WTC11 (cell line): ENCODE measurements at places on chromosomes 2 and 18. TPM values are rescaled to one million over a fixed set of nuclear protein-coding genes. Genes with fewer than 3 reads are reported as not detected.

Gene LYG2
- 0.25 TPM in 1 of 3 replicates, not detected in the others for total RNA-seq

DNA sequence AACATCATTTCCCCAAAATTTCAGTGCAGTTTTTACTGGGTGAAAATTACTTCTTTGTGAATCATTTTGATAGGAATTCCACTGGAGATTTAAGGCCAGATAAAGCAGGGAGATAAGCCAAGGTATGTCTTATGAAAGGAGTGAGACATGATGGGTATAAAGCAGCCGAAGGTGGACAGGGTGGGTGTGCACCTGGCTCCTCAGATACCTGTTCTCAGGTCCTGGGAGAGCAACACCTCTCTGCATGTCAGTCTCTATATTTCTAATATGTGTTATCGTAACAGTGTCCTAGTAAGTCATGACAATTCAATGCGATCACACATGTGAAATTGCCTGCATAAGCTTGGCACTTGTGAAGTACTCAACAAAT is 768.8 kb downstream of the RNF144A start:
- DNase-seq = no peak
- peaks cover 4% of the 10 kb centered on the region; the same call in 1 of the 2 replicates for H3K27me3 ChIP-seq
- no peak overlapping the region for H3K4me3 ChIP-seq
- H3K27ac ChIP-seq = no peak overlapping the region

- H3K4me1 ChIP-seq = peaks cover 27% of the 10 kb centered on the region
- H3K4me3 ChIP-seq = no peak overlapping the region
- peaks cover 3% of the 10 kb centered on the region; the same call in 1 of the 2 replicates for H3K27me3 ChIP-seq
- H3K27ac ChIP-seq = no peak overlapping the region
- no peak for DNase-seq
Measured at GRCh38 chr18:51610481-51610880, 413.0 kb upstream of the MEX3C start.

DNA sequence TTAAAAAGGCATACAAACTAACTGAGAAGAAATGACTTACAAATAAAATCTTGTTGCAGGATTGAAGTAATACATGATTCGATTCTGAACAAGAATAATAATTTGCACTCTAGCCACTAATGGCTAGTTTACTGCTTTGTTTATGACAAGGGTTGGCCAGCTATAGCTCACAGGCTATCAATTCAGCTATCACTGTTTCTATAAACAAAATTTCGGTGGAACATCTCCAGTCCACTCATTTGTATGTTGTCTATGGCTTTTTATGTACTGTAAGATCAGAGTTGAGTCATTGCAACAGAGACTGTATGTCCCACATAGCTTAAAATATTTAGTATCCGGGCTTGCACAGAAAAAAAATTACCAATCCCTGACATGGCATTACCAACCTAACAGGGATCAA is 543.7 kb upstream of the CNTNAP5 start:
- no peaks in the 10 kb centered on the region for H3K36me3 ChIP-seq
- no peak overlapping the region for H3K27ac ChIP-seq
- no peak overlapping the region for H3K4me3 ChIP-seq
- H3K4me1 ChIP-seq = peaks cover 4% of the 10 kb centered on the region; the same call in 1 of the 2 replicates

DNA sequence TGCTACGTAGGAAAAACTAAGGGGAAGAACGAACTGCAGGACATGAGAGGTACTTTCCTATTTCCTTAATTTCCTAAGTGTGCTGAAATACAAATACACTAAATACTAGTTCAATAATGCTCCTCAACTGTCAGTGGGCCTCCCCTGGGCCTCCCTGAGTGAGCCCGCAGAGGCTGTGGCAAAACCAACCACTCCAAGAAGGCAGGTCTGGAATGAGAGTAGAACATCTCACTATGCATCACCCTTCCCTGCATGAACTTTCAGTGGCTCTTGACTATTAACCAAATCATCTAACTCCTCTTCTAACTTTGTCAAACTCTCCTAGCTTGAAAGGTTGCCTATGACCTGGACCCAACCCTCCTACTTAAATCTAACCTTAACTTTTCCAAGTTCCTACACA is 84.6 kb downstream of the THADA start:
- H3K36me3 ChIP-seq = peaks cover 7% of the 10 kb centered on the region
- H3K4me1 ChIP-seq = no peaks in the 10 kb centered on the region
- no peak overlapping the region for H3K27ac ChIP-seq
- DNase-seq = no peak
- no peak overlapping the region for H3K4me3 ChIP-seq

GRCh38 chr2:225009768-225010167 is 32.5 kb downstream of the DOCK10 start:
- peaks cover 39% of the 10 kb centered on the region for H3K4me1 ChIP-seq
- H3K27ac ChIP-seq = peak overlapping the region; percentile 42; the same call in 1 of the 2 replicates
- H3K4me3 ChIP-seq = no peak overlapping the region
- DNase-seq = no peak
- H3K27me3 ChIP-seq = no peaks in the 10 kb centered on the region

DNA sequence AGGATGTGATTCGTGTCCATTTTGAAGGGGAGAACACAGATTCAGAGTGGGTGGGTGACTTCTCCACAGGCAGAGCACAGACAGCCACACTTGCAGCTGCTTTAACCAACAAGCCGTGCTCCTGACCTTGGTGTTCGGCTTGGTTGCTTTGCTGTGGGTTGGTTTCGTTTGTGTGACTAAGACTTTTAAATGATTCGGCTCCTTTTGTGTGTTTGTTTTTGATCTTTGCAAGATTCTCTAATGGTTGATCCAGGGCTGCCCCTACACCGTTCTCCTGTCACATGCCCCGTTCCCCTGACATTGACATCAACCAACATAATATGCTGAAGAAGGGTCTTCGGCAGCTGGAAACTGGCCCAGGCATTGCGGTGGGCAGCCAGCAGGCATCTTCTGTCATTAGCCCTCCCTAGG is 95.9 kb upstream of the MBOAT2 start:
- peaks cover 40% of the 10 kb centered on the region for H3K4me1 ChIP-seq
- no peak overlapping the region for H3K27ac ChIP-seq
- H3K36me3 ChIP-seq = no peaks in the 10 kb centered on the region
- no peak for DNase-seq
- no peak overlapping the region for H3K4me3 ChIP-seq

- H3K36me3 ChIP-seq = peaks cover 14% of the 10 kb centered on the region
- no peak overlapping the region for H3K27ac ChIP-seq
- no peak for DNase-seq
- H3K27me3 ChIP-seq = peaks cover 2% of the 10 kb centered on the region; the same call in 1 of the 2 replicates
- H3K4me1 ChIP-seq = no peaks in the 10 kb centered on the region
- no peak overlapping the region for H3K4me3 ChIP-seq
Measured at GRCh38 chr2:241987726-241988125, 118.2 kb downstream of the RTP5 start.

DNA sequence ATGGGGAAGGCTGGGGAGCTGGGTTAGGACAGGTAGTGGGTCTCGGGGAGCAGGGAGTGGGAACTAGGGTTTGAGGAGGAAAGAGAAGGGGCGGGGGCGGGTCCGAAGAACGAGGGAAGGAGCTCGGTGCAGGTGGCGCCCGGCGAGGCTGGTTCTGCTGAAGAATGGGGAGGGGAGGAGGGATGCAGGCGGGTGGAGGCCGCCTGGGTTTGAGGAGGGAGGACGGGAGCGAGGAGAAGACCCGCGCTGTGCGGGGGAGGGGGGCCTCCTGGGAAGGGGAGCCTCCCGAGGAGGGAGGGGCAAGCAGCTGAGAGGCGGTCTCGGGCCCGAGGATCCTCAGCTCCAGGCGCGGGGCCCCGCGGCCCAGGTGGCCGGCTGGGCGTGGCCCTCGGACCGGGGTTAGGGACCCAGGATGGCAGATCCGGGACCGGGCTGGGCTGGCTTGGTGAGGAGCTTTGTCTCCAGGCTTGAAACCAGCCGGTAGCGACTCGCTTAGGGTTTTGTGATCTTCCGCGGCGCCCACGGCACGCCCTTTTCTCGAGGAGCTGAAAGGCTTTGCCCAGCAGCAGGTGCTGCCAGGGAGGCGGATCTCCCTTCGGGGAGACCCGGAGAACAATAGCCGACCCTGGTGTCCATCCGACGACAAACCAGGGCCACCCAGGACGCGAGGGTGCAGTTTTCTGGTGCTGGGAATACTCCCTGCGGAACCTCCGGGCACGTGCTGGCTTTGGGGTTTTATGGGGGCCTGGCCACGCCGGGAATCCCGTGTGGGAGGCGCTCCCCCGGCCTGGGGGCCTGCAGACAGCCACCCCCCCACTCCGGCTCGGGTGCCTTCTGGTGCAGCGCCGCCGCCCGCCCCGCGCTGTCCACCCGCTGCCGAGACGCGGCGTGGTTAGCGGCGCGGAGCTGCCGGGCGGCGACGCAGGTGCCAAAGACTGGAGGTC is 1.4 kb downstream of the DPYSL5 start:
- H3K4me1 ChIP-seq = peaks cover 9% of the 10 kb centered on the region
- peak overlapping the region; percentile 69 for H3K4me3 ChIP-seq
- DNase-seq = peak; percentile 64

Gene ASAP2
- total RNA-seq = 14.3 to 15.6 TPM (median 14.5 TPM) in 3 replicates

GRCh38 chr2:84132370-84132769 is 326.7 kb downstream of the SUCLG1 start:
- H3K27ac ChIP-seq = no peak overlapping the region
- no peaks in the 10 kb centered on the region for H3K27me3 ChIP-seq
- H3K36me3 ChIP-seq = peaks cover 8% of the 10 kb centered on the region
- no peak overlapping the region for H3K4me3 ChIP-seq
- DNase-seq = no peak
- H3K4me1 ChIP-seq = no peaks in the 10 kb centered on the region

Gene UGT1A8
- 0.11 to 0.13 TPM in 2 of 3 replicates, not detected in the other for total RNA-seq

DNA sequence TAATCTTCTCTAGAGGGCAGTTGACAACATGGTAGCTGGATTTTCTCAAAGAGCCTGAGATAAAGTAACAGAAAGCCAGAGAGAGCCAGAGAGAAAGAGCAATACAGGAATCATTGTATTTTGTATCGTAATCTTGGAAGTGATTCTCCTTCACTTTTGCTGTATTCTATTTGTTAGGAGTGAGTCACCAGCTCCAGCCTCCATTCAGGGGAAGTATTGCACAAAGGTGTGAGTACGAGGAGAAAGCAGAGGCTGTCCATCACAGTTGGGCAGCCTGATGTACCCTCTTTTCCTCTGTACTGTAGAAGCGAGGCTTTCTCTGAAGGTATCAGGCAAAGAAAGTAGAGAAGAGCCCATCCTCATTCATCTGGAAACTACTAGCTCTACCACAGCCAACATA is 176.8 kb downstream of the KCNS3 start:
- H3K4me3 ChIP-seq = no peak overlapping the region
- H3K4me1 ChIP-seq = no peaks in the 10 kb centered on the region
- no peaks in the 10 kb centered on the region for H3K36me3 ChIP-seq
- DNase-seq = no peak
- H3K27me3 ChIP-seq = no peaks in the 10 kb centered on the region
- H3K27ac ChIP-seq = no peak overlapping the region

Gene LIMS2
- total RNA-seq = 1.9 to 2.5 TPM (median 2.4 TPM) in 3 replicates

DNA sequence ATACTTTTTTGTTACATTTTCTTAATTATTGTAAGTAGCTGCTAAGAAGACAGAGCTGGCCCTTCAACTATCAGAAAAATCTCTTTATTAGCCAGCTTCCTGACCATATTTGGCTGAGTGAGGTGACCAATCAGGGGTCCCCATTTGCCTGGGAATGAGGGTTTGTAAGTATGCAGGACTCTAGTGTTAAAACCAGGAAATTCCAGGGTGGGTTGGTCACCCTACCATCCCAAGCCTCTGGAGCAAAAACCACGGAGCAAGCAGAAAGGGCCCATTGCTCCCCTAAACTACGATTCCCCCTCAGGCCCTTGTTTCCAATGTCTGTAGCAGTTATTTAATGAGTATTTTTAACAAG is 165.6 kb upstream of the NCKAP5 start:
- DNase-seq = no peak
- no peaks in the 10 kb centered on the region for H3K4me1 ChIP-seq
- no peaks in the 10 kb centered on the region for H3K36me3 ChIP-seq

Gene TXNDC2
- 0.09 to 0.26 TPM (median 0.14 TPM) in 3 replicates for total RNA-seq

GRCh38 chr2:217410681-217410960 is 550.8 kb upstream of the TNP1 start:
- no peaks in the 10 kb centered on the region for H3K27me3 ChIP-seq
- H3K27ac ChIP-seq = no peak overlapping the region
- H3K4me3 ChIP-seq = no peak overlapping the region
- H3K4me1 ChIP-seq = no peaks in the 10 kb centered on the region
- no peak for DNase-seq

GRCh38 chr2:120710256-120710655 is 25.4 kb upstream of the GLI2 start:
- no peaks in the 10 kb centered on the region for H3K36me3 ChIP-seq
- peak; percentile 41 for DNase-seq
- peak overlapping the region; percentile 73 for H3K27ac ChIP-seq
- peak overlapping the region; percentile 51 for H3K4me3 ChIP-seq
- H3K4me1 ChIP-seq = peaks cover 78% of the 10 kb centered on the region

- no peak overlapping the region for H3K27ac ChIP-seq
- 0 out of 2 replicates have a peak, but pooled peaks cover 3% of the 10 kb centered on the region for H3K36me3 ChIP-seq
- H3K4me1 ChIP-seq = peaks cover 4% of the 10 kb centered on the region
- H3K27me3 ChIP-seq = no peaks in the 10 kb centered on the region
- DNase-seq = no peak
Measured at GRCh38 chr2:37610638-37611289, 60.7 kb downstream of the CDC42EP3 start.

Gene FAHD2A
- 39.8 to 47.9 TPM (median 45.4 TPM) in 3 replicates for total RNA-seq

GRCh38 chr2:196074631-196075030 is 6.0 kb upstream of the DNAH7 start:
- peaks cover 12% of the 10 kb centered on the region for H3K4me1 ChIP-seq
- no peak overlapping the region for H3K4me3 ChIP-seq
- H3K36me3 ChIP-seq = no peaks in the 10 kb centered on the region
- no peak overlapping the region for H3K27ac ChIP-seq
- peaks cover 5% of the 10 kb centered on the region; the same call in 1 of the 2 replicates for H3K27me3 ChIP-seq

Gene MC2R
- total RNA-seq = not detected in 3 replicates

- H3K36me3 ChIP-seq = peaks cover 3% of the 10 kb centered on the region; the same call in 1 of the 2 replicates
- peaks cover 9% of the 10 kb centered on the region for H3K4me1 ChIP-seq
- no peak overlapping the region for H3K4me3 ChIP-seq
- no peaks in the 10 kb centered on the region for H3K27me3 ChIP-seq
- no peak for DNase-seq
Measured at GRCh38 chr2:43759195-43759594, 14.6 kb upstream of the DYNC2LI1 start.

DNA sequence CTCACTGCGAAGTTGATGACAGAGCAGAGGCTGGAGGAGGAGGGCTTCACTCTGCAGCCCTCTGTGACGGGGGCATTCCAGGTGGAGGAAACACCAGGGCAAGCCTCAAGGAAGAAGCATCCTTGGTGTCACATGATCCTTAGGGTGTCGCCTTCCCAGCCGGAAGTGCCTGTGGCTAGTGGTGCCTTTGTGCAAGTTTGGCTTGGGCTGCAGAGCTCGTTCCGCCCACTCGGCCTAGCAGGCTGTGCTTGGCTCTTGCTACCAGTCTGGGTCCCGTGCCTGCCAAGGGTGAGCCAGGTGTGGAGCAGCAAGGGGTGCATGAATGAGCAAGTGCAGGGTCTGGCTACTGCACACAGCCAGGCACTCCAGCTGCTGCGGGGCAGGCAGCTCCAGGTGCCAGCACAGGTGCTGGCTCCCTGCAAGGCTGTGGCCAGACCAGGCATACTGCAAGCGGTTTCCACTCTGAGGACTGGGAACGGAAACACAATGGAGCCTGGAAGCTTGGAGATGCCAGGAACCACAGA is 325.3 kb upstream of the SMIM21 start:
- H3K4me1 ChIP-seq = no peaks in the 10 kb centered on the region
- no peak overlapping the region for H3K4me3 ChIP-seq
- H3K27ac ChIP-seq = no peak overlapping the region
- H3K36me3 ChIP-seq = no peaks in the 10 kb centered on the region
- DNase-seq = peak; percentile 12
- no peaks in the 10 kb centered on the region for H3K27me3 ChIP-seq
